Sciatic nerve (tissue), 2 donors: ENCODE measurements at places on chromosomes 1 and 21.

- DNase-seq: no peak
Observed at GRCh38 chr1:233791721-233792120, 112.8 kb upstream of the SLC35F3 start.

GRCh38 chr1:109687641-109688499 lies at the start of gene GSTM1:
GSTM1 (plus strand) TSS chr1:109687817; CDS start chr1:109687874, 57 bp downstream.
- DNase-seq: peak; percentile 93

DNA sequence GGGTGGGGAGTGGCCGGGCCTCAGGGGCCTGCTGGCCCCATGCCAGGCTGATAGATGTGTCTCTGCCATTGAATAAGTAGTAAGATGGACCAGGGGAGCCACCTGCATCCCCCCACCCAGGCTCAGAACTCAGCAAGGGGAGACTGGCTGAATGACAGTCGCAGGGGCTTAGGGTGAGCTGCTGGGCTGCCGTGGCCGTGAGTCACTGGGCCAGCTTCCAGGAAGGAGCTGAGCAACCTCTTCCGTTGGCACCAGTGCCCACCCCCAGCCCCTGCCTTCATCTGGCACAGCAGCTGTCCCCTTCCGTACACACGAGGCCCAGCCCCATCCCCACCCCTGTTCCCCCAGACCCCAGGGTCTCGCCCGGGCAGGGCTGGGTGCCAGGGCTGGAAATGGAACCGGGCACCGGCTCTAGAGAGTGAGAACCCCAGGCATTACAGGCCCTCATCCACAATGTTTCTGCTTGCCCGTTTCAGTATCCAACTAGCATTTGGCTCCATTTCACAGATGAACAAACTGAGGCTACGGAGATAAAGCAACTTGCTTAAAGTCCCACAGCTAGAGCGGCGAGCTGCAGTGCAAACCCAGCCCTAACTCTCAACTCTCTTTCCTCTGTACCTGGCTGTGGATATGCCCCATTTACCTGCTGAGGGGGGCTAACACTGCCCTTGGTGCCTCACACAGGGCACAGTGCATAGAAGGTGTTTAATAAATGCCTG lies 10.2 kb downstream of the WNT4 start:
- no peak for DNase-seq

DNA sequence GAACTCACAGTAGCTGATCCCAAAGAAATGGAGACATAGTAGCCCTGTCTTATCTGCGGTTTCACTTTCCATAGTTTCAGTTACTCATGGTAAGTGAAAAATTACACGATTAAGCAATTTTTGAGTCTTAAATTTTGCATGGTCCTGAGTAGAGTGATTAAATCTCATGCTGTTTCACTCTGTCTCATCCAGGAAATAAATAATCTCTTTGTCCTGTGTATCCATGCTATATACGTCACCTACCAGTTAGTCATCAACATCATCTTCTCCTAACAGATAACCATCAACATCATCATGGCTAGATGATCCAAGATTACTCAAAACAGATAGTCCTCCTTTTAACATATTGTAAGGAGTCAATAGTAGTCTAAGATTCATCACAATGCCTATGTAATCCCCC lies 1589.3 kb downstream of the BRINP3 start:
- DNase-seq: no peak
